ENCODE measurements at places on chromosomes 11 and 22. TPM values are rescaled to one million over a fixed set of nuclear protein-coding genes. Genes with fewer than 3 reads are reported as not detected.
A peak's percentile ranks its signal among the peaks of the same experiment; 100 is the strongest.

OR6T1 gene
- not detected for total RNA-seq

DNA sequence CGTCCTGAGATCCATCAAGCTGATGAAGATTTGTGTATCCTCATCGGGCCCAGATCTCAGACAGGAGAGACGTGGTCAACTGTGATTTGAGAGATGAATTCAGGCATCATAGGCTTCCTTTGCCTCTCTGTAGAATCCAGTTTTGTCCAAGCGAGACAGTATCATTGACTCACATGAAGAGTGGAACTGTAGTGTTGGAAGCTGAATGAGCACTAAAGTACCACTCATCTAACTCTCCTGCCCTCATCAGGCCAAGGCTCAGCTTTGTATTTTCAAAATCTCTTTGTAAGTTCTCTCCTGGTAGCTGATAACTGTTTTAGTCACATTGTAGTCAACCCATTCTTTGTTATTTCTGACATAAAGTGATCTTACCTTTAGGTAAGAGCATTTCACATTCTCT lies 85.1 kb downstream of the KIRREL3 start:
- DNase-seq, result no peak

KRTAP5-10 gene
- not detected for total RNA-seq

- DNase-seq, result no peak
Observed at GRCh38 chr22:25131198-25131887, 68.3 kb upstream of the CRYBB3 start.

UCP3 gene
- total RNA-seq, result 53.8 TPM

DNA sequence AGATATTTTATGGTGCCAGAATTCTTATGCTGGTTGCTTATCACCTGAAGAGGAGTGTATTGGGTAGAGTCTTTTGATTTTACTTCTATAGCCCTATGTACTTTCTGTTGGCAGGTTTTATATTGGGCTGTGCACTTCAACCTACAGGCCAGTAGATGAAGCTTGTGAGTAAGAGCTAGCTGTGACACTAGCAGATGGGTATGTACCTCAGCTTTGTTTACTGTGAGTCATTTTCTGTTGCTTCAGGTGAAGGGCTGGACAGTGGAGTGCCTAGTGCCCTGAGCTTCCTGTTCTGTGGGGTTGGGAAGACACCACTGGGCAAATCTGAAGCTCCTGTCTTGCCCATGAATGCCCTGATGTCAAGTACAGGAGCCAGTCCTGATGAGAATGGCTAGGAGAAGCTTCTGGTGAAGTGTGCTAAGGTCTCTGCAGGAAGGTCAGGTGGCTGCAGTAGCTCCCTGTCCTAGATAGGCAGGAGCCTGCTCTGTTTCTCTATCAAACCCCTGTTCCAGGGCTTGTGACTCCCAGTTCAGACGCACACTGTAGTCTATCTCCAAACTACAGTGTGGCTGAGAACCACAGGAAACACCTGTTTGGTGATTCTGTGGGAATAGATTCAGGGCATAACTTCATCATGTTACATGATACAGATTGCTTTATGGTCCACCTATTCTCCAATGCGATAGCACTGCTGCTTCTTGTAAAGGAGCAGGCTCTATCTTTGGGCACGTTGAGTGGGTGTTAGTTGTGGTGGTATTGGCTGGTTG lies 755.7 kb downstream of the KCNA4 start:
- no peak for DNase-seq

- peak; percentile 67 for DNase-seq
Observed at GRCh38 chr11:10674440-10674855, 19.1 kb downstream of the IRAG1 start.

FIBIN gene
- total RNA-seq, result 5.9 TPM

PRG3 gene
- not detected for total RNA-seq

DNA sequence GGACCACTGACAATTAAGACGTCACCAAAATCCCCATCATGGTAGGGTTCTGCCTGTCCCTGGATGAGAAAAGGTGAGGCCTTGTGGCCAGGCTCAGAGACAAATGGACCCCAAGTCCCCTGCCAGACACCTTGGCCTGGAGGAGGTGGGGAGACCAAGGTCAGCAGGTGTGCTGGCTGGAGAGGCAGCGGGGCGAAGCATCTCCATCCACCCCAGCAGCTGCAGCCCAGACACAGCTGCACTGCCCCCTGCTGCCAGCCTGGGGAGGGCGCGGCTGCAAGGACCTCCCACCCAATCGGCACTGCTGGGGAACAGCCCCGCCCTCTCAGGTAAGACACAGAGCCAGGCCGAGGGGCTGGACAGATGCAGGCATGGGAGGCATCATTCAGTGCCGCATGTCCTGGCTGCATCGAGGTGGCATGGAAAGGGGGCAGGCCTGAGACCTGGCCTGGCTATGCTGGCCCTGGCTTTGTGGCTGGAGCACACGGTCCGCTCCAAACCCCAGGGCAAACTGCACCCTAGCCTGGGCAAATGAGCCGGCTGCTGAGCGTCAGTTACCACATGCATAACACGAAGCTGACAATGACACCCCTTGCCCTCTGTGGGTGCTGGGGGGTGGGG lies 12.2 kb upstream of the MFNG start:
- no peak for DNase-seq

FJX1 gene
- 3.8 TPM for total RNA-seq

GRCh38 chr11:32438866-32439489 lies 3.6 kb upstream of the WT1 start:
- DNase-seq, result no peak

- DNase-seq, result no peak
Observed at GRCh38 chr11:115155978-115156377, 348.2 kb downstream of the CADM1 start.

SCN4B gene
- total RNA-seq, result 8.0 TPM

CRYBB3 gene
- total RNA-seq, result 0.68 TPM

- DNase-seq, result no peak
Observed at GRCh38 chr11:75782540-75783263, 14.1 kb downstream of the DGAT2 start.

- no peak for DNase-seq
Observed at GRCh38 chr11:9660886-9661285, 3.0 kb upstream of the SWAP70 start.

- DNase-seq, result no peak
Observed at GRCh38 chr11:66653123-66653522, 14.6 kb downstream of the RBM4 start.

DNA sequence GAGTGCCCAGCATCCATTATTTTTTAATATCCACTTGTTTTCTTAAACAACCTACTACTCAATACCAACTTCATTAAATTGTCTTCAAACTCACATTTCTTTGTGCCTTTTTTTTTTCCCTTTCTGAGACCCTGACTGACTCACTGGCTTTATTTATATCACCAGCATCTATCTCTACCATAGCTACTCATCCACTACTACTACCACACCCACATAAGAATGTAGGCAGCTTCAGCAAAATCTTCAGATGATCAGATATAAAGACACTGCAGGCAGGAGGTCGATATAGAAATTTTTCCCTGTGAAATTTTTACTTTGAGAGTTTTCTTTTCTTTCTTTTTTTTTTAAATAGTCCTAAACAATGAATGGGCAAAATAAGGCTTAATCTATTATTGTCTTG lies 2.2 kb downstream of the OR56B1 start:
- DNase-seq, result no peak

C11orf86 gene
- not detected for total RNA-seq

GRCh38 chr11:130790689-130791088 lies 125.6 kb downstream of the SNX19 start:
- DNase-seq, result no peak

C11orf16 gene
- not detected for total RNA-seq

CASP12 gene
- total RNA-seq, result not detected

MAPK8IP2 gene
- total RNA-seq, result 0.34 TPM

POLDIP3 gene
- 37.2 TPM for total RNA-seq

DNA sequence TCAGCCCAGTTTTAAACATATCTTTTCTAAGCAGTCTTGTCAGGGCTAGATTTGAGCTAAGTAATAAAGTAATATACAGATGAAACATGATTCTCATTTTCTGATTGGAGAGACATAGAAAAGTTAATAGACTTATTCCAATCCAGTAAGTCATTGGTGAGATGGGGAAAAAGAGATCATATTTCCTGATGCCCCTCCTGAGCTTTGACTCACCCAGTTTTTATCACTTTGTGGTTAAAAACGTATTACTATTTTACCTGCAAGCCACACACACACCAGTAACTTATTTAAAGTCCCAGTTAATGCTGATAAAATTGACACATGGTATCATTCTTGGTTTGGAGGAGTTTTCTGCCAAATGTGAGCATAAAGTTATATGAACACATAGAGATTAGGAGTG lies 306.8 kb downstream of the CADM1 start:
- no peak for DNase-seq

- DNase-seq, result peak; percentile 83
Observed at GRCh38 chr22:31082606-31083376, 1.7 kb downstream of the SMTN start.

CASP1 gene
- 1.6 TPM for total RNA-seq

- peak; percentile 20 for DNase-seq
Observed at GRCh38 chr11:13448876-13449275, 14.1 kb downstream of the BTBD10 start.

MUC6 gene
- not detected for total RNA-seq

- DNase-seq, result no peak
Observed at GRCh38 chr22:35443790-35444684, 44.1 kb downstream of the MCM5 start.

SLC22A12 gene
- total RNA-seq, result not detected

- no peak for DNase-seq
Observed at GRCh38 chr11:132886335-132886734, 646.0 kb downstream of the OPCML start.

MRGPRF gene
- 1.7 TPM for total RNA-seq

All from psoas muscle (tissue), 8 donors.